ENCODE measurements at places on chromosomes 2 and 18.

GRCh38 chr18:49638209-49638785, 76.4 kb downstream of the LIPG start:
- no peak for DNase-seq

DNA sequence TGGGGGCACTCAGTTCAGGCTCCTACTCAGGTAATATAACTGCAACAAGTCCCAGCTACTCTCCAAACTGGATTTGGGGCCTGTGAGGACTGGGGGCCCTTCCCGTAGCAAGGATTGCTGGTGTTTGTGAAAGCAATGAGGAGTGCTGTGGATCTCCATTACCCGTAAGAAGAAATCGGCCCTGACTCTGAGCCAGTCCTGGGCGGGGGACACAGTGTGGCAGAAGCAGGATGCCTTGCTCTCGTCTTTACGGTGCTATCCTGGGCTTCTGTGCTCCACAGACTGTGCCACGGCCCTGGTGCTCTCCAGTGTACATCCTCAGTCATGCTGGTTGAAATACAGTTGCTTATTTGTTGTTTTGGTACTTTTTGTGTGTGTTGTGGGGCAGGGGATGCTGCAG, 172.9 kb downstream of the NDUFA10 start:
- DNase-seq = no peak

DNA sequence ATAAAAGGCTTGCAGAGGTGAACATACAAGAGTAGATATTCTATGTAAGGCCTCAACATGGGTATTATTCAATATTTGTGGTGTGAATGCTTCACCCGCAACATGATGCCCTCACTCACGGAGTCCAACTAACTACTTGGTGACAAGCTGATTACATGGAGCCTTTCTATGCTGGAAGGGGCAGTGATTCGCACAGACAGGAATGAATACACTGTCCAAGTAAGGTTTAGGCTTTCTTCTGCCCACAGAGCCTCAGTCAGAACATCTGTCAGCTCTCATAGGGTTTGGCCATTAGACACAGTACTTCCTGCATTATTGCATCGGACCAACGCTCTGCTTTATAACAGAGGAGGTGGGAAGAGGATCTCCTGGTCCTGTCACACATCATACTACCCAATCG, 80.3 kb upstream of the SLC35G4 start:
- DNase-seq = no peak

- DNase-seq = peak; percentile 21
These were observed at the start of gene DSG2 for GRCh38 chr18:31497836-31498573. DSG2 (plus strand) TSS chr18:31498177; CDS start chr18:31498252, 75 bp downstream.

GRCh38 chr2:73931531-73932500, 5.1 kb downstream of the DGUOK start:
- DNase-seq = no peak

- peak; percentile 72 for DNase-seq
These were observed 100.2 kb downstream of the AGAP1 start for GRCh38 chr2:235594041-235594440.

DNA sequence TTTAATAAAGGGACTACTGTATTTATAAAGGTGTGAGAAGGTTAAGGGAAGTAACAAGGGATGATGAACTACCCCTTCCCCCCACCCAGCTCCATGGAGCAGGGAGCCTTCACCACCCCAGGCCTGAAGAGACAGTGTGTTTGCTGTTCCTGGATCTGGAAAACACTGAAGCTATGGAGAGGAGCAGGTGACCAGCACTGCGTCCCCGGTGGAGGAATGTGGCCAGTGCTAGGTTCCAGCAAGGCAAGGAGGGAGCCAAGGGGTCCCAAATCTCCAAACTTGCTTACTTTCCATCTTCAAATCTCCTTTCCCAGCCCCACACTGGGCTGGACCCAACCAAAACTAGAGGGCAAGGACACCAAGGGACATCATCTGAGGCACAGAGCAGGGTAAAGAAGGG, 128.7 kb upstream of the CD302 start:
- DNase-seq = no peak
